ENCODE measurements at places on chromosomes 12 and 14.

GRCh38 chr14:106840258-106840657, 1313.9 kb downstream of the TMEM121 start:
- peaks cover 6% of the 10 kb centered on the region for H3K4me1 ChIP-seq
- DNase-seq: no peak

DNA sequence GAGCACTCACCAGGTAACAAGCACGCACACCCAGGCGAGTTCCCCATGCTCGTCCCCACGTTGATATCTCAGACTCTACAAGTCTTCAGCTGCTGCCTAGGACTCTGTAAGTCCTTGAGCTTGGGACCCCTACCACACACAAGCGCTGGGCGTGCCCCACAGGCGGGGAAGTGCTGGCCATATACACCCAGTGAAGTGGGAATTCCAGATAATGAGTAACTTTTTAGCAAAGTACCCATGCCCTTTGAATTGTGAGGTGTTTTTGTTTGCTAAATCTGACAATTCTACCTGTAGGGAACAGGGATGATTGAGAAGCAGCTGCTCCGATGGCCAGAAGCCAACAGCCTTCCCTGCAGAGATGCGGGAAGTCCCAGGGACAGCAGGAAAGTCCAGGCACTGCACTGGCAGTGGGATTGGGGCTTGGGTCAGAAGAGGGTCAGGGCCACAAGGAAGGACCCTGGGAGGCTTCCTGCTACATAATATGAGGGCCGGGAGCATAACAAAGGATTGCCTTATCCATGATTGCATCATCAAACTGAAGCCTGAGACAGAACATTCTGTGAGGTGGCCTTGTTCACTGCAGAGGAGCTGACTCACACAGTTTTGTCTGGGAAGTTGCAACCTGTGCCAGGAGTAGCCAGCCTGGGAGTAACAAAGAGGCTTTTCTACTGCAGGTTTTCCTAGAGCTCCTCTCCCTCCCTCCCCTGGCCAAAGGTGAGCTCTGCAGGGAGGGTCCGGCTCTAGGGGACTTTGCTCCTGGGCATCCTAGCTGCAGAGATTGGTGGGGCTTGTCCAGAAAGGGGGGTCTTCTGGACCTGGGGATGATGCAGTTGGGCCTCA, 13.2 kb upstream of the SERPINA3 start:
- DNase-seq: peak; percentile 80
- H3K27me3 ChIP-seq: no peaks in the 10 kb centered on the region
- peaks cover 48% of the 10 kb centered on the region for H3K4me1 ChIP-seq
- peak overlapping the region; percentile 96 for H3K27ac ChIP-seq

GRCh38 chr12:86521870-86522269, 265.7 kb upstream of the MGAT4C start:
- H3K36me3 ChIP-seq: no peaks in the 10 kb centered on the region
- no peak overlapping the region for H3K4me3 ChIP-seq
- no peaks in the 10 kb centered on the region for H3K27me3 ChIP-seq
- DNase-seq: no peak

DNA sequence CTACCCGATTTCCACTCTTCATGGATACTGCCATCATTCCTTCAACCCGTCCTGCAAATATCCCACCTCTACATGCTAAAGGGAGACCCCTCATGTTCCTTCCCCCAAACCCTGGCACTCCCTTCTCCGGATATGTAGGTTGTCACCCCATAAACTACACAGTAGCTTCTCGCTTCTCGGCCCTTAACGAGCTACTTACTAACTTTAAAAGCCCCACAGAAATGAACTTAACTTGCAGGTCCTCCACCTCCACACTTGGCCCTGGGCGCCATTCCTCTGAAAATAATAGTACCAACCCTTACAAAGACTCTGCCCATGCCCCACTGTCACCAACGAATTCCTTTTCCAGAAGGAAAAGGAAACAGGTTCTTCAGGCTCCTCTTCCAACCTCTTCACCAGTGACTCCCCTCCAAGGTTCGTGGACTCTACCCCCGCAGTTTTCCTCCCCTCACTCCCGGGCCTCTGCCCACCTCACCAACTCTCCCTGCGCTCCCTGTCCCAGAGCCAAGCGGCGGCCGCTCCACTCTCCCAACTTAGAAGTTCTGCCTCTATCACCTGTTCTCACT, 1.2 kb downstream of the SPPL3 start:
- H3K27ac ChIP-seq: no peak overlapping the region
- peaks cover 9% of the 10 kb centered on the region for H3K36me3 ChIP-seq
- no peak for DNase-seq
- peaks cover 6% of the 10 kb centered on the region for H3K4me1 ChIP-seq

GRCh38 chr12:3303410-3304136, 187.4 kb upstream of the PRMT8 start:
- H3K27ac ChIP-seq: peak overlapping the region; percentile 43
- H3K4me1 ChIP-seq: peaks cover 29% of the 10 kb centered on the region
- no peak for DNase-seq
- H3K27me3 ChIP-seq: peaks cover 4% of the 10 kb centered on the region
- H3K4me3 ChIP-seq: no peak overlapping the region
- H3K36me3 ChIP-seq: no peaks in the 10 kb centered on the region

DNA sequence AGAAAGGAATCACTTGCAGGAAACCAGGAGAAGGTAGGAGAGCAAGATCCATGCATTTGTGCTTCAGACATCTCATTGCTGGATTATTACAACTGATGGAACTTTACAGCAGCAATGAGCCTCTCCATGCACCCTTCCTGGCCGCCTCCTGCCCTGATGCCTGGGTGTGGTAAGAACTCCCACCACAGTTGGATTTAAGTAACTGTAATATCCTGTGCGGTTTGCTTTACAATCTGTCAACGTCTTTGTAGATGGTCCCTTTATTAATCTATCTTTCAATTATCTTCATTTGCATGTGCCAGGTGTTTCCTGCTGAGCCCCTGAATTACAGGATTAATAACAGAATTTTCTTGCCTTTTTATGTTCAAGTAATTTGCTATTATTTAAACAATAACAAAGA, 1300.5 kb upstream of the TMEM132C start:
- no peaks in the 10 kb centered on the region for H3K4me1 ChIP-seq
- no peak for DNase-seq
- no peaks in the 10 kb centered on the region for H3K27me3 ChIP-seq
- no peak overlapping the region for H3K27ac ChIP-seq
- no peaks in the 10 kb centered on the region for H3K36me3 ChIP-seq

- H3K27ac ChIP-seq: peak overlapping the region; percentile 85
- no peaks in the 10 kb centered on the region for H3K27me3 ChIP-seq
- no peak overlapping the region for H3K4me3 ChIP-seq
- H3K36me3 ChIP-seq: peaks cover 21% of the 10 kb centered on the region
- peaks cover 31% of the 10 kb centered on the region for H3K4me1 ChIP-seq
- DNase-seq: no peak
Measured at GRCh38 chr14:22613736-22614239, 15.7 kb downstream of the ABHD4 start.

DNA sequence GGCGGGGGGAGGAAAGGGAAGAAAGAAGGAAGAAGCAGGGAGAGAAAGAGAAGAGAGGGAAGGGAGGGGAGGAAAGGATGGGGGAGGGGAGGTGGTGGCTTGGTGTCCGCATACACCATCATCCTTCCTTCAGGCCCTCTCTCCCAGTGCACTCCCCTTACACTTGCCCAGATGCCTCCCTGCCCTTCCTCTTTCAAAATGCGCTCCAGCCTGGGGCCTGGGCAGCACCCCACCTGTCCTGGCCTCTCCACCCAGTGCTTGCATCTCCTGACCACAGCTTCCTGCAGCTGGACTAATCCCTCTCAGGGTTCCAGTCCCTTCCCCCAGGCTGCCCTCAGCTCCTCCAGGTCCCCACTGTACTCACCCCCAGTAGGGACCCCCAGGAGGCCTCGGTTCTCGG, 12.6 kb upstream of the DIO3 start:
- DNase-seq: no peak
- H3K4me3 ChIP-seq: no peak overlapping the region
- H3K36me3 ChIP-seq: no peaks in the 10 kb centered on the region
- no peaks in the 10 kb centered on the region for H3K4me1 ChIP-seq

- peaks cover 20% of the 10 kb centered on the region for H3K36me3 ChIP-seq
- no peak overlapping the region for H3K27ac ChIP-seq
- DNase-seq: no peak
Measured at GRCh38 chr14:103626146-103626850, 2.7 kb upstream of the KLC1 start.

GRCh38 chr12:30913323-30913722, 13.2 kb upstream of the TSPAN11 start:
- DNase-seq: no peak
- H3K4me3 ChIP-seq: no peak overlapping the region
- H3K27me3 ChIP-seq: no peaks in the 10 kb centered on the region
- H3K27ac ChIP-seq: no peak overlapping the region
- H3K36me3 ChIP-seq: no peaks in the 10 kb centered on the region

- no peak overlapping the region for H3K4me3 ChIP-seq
- H3K27ac ChIP-seq: peak overlapping the region; percentile 38
- DNase-seq: no peak
- peaks cover 94% of the 10 kb centered on the region for H3K36me3 ChIP-seq
Measured at GRCh38 chr12:57164966-57165625, 17.7 kb upstream of the LRP1-AS start.

DNA sequence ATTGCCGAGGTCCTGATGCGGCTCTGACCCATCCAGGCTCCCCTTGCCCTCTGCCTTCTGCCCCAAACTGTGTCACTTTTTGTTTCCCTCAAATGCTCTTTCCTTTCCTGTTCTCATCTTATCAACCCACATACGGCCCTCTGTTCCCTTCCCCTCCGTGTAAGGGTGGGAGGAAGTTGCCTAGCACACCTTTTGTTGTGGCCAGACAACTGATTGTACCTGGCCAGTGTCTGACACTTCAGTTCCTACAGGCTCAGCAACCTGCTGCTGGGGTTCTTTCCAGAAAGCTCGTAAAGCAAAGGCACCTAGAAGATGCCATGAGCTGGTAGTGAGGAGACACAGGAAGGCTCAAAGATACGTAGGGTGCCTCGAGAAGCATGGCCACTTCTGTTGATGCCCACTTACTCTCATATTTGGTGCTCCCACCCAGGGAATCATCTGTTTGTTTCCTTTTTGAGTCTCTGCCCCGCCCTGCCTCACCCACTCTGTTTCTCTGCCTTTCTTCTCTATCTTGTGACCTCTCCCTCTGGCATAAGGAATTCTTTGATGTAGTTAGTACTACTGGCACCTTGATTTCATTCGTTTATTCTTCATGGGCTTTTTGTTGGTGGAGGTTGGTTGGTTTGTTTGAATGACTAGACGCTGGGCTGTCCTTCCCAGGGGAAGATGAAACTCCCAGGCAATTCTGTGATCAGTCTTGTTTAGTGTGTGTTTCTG, 152.4 kb upstream of the FKBP4 start:
- no peak for DNase-seq
- H3K4me3 ChIP-seq: no peak overlapping the region
- H3K27ac ChIP-seq: no peak overlapping the region
- H3K4me1 ChIP-seq: peaks cover 20% of the 10 kb centered on the region

- H3K27ac ChIP-seq: no peak overlapping the region
- no peak overlapping the region for H3K4me3 ChIP-seq
- H3K27me3 ChIP-seq: no peaks in the 10 kb centered on the region
- no peaks in the 10 kb centered on the region for H3K36me3 ChIP-seq
Measured at GRCh38 chr14:94691660-94692034, 78.3 kb downstream of the GSC start.

DNA sequence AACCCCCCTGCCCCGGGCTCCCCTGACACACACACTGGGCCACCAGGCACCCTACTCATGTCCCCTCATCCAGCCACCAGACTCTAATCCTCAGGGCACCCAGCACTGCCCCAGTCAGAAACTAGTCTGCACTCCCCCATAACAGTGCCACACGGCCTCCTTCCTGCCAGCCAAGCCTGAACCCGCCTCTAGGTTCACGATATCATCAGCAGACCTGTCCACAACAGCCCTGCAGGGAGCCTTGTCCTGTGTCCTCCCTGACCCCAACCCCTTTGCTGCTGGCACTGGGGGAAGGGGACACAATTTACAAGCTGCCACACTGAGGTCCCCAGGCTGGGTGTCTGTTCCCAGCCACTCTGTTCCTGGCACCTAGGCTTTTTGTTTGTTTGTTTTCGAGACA, 33.6 kb downstream of the LTBP2 start:
- H3K27ac ChIP-seq: no peak overlapping the region
- no peaks in the 10 kb centered on the region for H3K27me3 ChIP-seq
- no peak for DNase-seq
- no peaks in the 10 kb centered on the region for H3K36me3 ChIP-seq
- no peak overlapping the region for H3K4me3 ChIP-seq
- H3K4me1 ChIP-seq: peaks cover 46% of the 10 kb centered on the region

DNA sequence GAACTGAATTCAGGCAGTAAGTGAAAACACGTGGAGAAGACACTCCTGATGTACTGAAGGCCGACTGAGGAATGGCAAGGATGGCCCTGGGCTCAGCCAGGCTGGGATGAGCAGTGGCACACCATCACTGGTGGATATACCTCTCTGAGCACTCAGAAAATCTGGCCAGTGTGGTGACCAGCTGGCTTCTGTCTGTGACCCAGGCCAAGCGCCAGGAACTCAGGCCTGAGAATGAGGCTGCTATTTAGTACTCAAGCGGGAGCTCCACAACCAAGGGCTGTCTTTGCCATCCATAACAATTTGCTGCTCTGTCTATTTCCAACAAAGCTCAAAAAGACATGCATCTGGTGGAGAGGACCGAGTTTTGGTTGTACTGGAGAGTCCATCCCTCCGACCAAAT, 586.3 kb downstream of the BCL11B start:
- H3K27ac ChIP-seq: no peak overlapping the region
- DNase-seq: no peak
- H3K36me3 ChIP-seq: no peaks in the 10 kb centered on the region
- no peak overlapping the region for H3K4me3 ChIP-seq
- H3K27me3 ChIP-seq: no peaks in the 10 kb centered on the region

GRCh38 chr14:42002141-42002540, 395.5 kb downstream of the LRFN5 start:
- H3K27ac ChIP-seq: no peak overlapping the region
- DNase-seq: no peak
- H3K4me1 ChIP-seq: no peaks in the 10 kb centered on the region
- no peaks in the 10 kb centered on the region for H3K27me3 ChIP-seq
- no peak overlapping the region for H3K4me3 ChIP-seq
- H3K36me3 ChIP-seq: no peaks in the 10 kb centered on the region

- no peak overlapping the region for H3K27ac ChIP-seq
- H3K36me3 ChIP-seq: peaks cover 38% of the 10 kb centered on the region
Measured at GRCh38 chr14:104766863-104767633, 14.1 kb downstream of the SIVA1 start.
